ENCODE measurements at places on chromosomes 13 and 19. TPM values are rescaled to one million over a fixed set of nuclear protein-coding genes. Genes with fewer than 3 reads are reported as not detected.

ZFP36 gene
- total RNA-seq, result 173 TPM

LIN7B gene
- total RNA-seq, result 27.8 TPM

PSG1 gene
- total RNA-seq, result not detected

ZNF100 gene
- 7.8 TPM for total RNA-seq

CYP2A6 gene
- 1.8 TPM for total RNA-seq

RFXAP gene
- 8.3 TPM for total RNA-seq

GRCh38 chr13:28631801-28632200, 27.1 kb upstream of the POMP start:
- no peaks in the 10 kb centered on the region for H3K36me3 ChIP-seq
- no peaks in the 10 kb centered on the region for H3K27me3 ChIP-seq
- no peak for DNase-seq
- no peak overlapping the region for H3K4me3 ChIP-seq
- H3K27ac ChIP-seq, result no peak overlapping the region

DNA sequence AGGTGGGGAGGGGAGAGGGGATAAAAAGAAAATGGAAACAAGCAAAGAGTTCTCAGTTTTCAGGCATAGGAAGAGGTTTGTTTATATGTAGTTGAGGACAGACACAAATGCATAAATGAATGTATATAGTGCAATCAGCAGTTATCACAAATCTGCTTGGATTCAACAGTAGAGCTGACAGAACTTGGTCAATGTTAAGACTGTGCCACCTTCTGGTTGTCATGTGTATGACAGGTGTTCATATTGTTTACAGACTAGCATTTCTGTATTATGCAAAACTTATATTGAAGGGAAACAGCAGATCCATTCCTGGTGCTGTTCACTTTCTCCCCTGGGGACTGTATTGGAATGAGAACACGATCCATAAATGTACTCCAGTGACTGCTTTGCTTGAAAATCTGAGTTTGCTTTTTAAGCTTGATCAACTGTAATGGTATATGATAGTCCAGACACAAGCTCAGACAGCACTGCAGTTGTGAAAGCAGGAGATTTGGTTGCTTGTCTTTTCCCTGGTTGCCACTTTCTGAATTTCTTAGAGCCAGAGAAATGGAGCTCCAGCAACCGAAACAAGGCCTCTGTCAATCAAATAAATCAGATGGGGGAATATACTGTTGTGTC, 319.5 kb upstream of the OBI1 start:
- no peaks in the 10 kb centered on the region for H3K36me3 ChIP-seq
- no peak overlapping the region for H3K4me3 ChIP-seq
- no peak overlapping the region for H3K27ac ChIP-seq
- H3K4me1 ChIP-seq, result no peaks in the 10 kb centered on the region
- no peak for DNase-seq

GRCh38 chr19:43504426-43505185, at the start of gene PHLDB3:
PHLDB3 (minus strand) TSS chr19:43504746; CDS start chr19:43504118, 628 bp downstream.
- H3K27me3 ChIP-seq, result no peaks in the 10 kb centered on the region
- peaks cover 20% of the 10 kb centered on the region for H3K36me3 ChIP-seq
- H3K4me3 ChIP-seq, result peak within 1 kb of the TSS; percentile 64
- H3K4me1 ChIP-seq, result no peaks in the 10 kb centered on the region

DNA sequence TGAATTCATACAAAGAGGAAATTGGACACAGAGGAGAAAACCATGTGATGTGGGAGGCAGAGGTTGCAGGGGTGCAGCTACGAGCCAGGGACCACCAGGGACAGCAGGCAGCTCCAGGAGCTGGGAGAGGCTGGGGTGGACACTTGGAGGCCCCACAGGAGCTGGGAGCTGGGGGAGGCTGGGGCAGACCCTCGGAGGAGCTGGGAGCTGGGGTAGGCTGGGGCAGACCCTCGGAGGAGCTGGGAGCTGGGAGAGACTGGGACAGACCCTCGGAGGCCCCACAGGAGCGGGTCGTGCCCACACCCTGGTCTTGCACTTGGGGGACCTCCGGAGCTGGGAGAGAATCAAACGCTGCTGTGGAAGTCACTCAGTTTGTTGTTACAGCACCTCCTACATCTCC, 141.7 kb downstream of the SOX1 start:
- H3K4me3 ChIP-seq, result no peak overlapping the region
- peaks cover 31% of the 10 kb centered on the region for H3K27me3 ChIP-seq
- no peak overlapping the region for H3K27ac ChIP-seq
- H3K4me1 ChIP-seq, result no peaks in the 10 kb centered on the region

DNA sequence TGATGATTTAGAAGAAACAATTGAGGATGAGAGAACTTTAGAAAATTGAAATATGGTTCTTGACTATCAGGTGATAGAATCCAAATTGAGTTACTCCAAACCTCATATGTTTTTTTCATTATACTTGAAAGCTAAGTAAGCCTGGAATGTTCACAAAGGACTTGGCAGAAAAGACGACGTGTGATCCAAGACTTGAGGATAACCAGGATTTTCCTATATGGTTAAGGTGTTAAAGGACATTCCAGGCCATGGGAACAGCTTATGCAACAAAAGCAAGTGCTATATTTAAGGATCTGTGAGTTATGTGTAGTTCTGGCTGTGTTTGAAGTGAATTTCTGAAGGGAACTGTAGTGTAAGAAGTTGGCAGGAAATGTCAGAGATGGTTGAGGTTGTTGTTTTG, 52.5 kb downstream of the SLITRK1 start:
- H3K4me1 ChIP-seq, result peaks cover 46% of the 10 kb centered on the region
- H3K36me3 ChIP-seq, result no peaks in the 10 kb centered on the region
- no peak for DNase-seq
- no peak overlapping the region for H3K4me3 ChIP-seq
- no peaks in the 10 kb centered on the region for H3K27me3 ChIP-seq
- H3K27ac ChIP-seq, result peak overlapping the region; percentile 29

DNA sequence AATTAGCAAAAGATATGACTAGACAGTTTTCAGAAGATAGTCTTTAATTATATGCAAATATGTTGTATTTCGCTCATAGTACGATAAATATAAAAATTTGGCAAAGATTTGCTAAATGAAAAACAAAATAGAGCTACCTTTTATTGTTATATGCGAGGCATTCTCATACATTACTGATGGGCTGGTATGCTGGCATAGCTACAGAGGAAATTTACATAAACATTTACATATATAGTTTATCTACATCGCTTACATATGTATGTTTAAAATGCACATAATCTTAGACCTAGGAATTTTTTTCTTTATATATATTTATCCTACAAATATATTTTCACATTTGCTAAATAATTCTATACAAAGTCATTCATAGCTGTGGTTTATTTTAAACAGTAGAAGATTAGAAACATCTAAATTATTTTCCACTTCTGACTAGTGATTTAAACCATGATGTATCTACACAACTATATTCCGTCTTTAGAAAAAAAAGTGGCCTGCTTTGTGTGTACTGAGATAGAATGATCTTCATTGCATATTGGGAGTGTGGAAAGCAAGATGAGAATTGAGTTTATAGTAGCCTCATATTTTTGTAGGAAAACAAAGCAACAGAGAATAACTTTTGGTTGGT, 1345.0 kb upstream of the SLC10A2 start:
- no peaks in the 10 kb centered on the region for H3K36me3 ChIP-seq
- H3K4me3 ChIP-seq, result no peak overlapping the region
- H3K27ac ChIP-seq, result no peak overlapping the region
- H3K27me3 ChIP-seq, result no peaks in the 10 kb centered on the region
- no peaks in the 10 kb centered on the region for H3K4me1 ChIP-seq

DNA sequence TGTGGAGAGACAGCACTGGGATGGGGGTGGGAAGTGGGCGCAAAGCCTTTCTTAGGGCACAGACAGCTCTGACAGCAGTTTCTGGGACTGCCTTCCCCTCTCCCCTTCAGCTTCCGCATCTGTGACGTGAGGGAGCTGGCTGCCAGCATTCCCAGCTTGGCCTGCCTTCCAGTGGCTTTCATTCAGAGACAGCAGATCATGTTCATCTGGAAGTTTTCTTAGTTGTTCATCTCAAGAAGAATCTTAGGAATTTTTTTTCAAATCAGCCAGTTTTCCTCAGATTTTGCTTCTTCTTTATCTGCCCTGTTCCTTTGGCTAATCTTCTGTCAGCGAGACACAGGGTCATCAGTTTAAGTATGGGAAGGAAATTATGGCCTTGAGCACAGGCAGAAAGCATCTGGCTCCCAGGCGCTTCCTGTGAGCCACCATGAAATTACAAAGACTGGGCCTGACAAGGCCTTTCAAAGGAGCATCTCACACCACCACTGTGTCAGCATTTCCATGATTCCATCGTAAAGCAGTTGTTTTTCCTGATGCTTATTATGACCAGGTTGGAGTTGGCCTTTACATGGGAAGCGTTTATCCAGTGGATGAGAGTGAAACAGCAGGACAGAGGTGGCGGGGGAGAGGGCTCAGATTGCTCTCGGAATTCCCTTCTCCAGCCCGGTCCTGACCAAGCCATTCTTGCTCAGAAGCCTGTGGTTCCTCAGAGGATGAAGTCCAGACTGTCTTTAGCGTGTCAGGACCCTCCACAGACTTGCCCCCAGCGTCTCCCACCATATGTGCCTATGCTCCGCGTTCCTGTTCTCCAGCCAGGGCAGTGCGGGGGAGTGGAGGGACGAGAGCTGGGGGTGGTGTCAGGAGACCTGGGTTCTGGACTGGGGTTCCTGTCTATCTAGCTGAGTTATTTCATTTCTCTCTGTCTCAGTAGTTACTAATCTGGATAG, 43.6 kb downstream of the ARHGAP35 start:
- H3K4me1 ChIP-seq, result peaks cover 54% of the 10 kb centered on the region
- peak overlapping the region; percentile 44 for H3K27ac ChIP-seq
- H3K4me3 ChIP-seq, result no peak overlapping the region
- peak; percentile 72 for DNase-seq

- H3K27ac ChIP-seq, result no peak overlapping the region
- no peak for DNase-seq
- no peak overlapping the region for H3K4me3 ChIP-seq
- H3K4me1 ChIP-seq, result no peaks in the 10 kb centered on the region
Measured at GRCh38 chr19:32174386-32175113, 170.9 kb upstream of the ZNF507 start.

DNA sequence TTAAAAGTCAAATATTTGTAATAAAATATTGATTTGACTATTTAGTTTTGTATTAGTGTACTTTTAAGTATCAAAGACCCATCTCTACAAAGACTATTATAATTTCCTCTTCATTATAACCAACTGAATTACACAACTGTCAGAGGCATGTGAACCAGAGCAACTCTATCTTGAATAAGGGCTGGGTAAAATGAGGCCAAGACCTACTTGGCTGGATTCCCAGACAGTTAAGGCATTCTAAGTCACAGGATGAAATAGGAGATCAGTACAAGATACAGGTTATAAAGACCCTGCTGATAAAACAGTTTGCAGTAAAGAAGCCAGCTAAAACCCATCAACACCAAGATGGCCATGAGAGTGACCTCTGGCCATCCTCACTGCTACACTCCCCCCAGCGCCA, 36.2 kb upstream of the ATP12A start:
- no peaks in the 10 kb centered on the region for H3K27me3 ChIP-seq
- no peak for DNase-seq
- H3K36me3 ChIP-seq, result no peaks in the 10 kb centered on the region
- no peaks in the 10 kb centered on the region for H3K4me1 ChIP-seq
- H3K27ac ChIP-seq, result no peak overlapping the region

GRCh38 chr13:28657784-28658538, 969 bp upstream of the POMP start:
- no peaks in the 10 kb centered on the region for H3K27me3 ChIP-seq
- peak overlapping the region; percentile 88 for H3K27ac ChIP-seq
- peaks cover 16% of the 10 kb centered on the region for H3K36me3 ChIP-seq
- H3K4me1 ChIP-seq, result no peaks in the 10 kb centered on the region
- no peak for DNase-seq

DNA sequence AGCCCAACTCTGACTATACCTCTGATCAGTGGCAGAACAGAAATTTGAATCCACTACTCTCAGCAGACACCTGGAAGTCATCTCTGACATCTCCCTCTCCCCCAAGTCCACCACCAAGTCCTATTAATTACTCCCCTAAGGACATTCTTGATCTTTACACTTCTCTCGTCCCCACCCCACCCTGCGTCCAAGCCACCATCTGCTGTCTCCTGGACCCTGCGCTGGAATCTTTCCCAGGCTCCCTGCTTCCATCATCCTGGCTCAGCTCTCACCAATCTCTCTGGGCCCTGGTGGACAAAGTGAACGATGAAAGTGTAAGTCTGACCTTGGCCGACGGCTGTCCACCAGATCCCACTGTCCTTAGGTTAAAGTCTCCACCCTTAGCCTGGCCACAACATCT, 145.6 kb upstream of the GJB6 start:
- H3K27ac ChIP-seq, result no peak overlapping the region
- H3K4me1 ChIP-seq, result no peaks in the 10 kb centered on the region
- no peak overlapping the region for H3K4me3 ChIP-seq

- H3K27ac ChIP-seq, result no peak overlapping the region
- no peaks in the 10 kb centered on the region for H3K36me3 ChIP-seq
- H3K4me1 ChIP-seq, result peaks cover 18% of the 10 kb centered on the region
- DNase-seq, result no peak
- no peaks in the 10 kb centered on the region for H3K27me3 ChIP-seq
Measured at GRCh38 chr13:113151745-113152690, 6.4 kb upstream of the PROZ start.

DNA sequence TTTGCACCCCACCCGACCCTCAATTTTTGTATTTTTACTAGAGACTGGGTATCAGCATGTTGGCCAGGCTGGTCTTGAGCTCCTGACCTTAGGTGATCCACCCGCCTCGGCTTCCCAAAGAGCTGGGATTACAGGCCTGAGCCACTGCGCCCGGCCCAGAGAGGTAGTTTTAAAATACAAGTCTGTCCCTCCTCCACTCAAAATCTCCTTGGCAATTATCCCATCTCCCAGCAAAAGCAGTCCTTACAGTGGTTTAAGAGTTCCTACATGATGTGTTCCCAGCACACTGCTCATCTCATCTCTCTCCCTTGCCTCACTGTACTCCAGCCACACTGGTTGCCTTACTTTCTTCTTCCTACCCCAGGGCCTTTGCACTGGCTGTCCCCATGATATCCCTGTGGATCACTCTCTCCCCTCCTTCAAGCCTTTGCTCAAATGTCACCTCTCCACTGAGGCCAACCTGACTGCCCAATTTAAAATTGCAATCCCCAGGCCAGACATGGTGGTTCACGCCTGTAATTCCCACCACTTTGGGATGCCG, 24.3 kb downstream of the LRFN3 start:
- no peak overlapping the region for H3K27ac ChIP-seq
- no peaks in the 10 kb centered on the region for H3K36me3 ChIP-seq
- H3K4me3 ChIP-seq, result no peak overlapping the region

DNA sequence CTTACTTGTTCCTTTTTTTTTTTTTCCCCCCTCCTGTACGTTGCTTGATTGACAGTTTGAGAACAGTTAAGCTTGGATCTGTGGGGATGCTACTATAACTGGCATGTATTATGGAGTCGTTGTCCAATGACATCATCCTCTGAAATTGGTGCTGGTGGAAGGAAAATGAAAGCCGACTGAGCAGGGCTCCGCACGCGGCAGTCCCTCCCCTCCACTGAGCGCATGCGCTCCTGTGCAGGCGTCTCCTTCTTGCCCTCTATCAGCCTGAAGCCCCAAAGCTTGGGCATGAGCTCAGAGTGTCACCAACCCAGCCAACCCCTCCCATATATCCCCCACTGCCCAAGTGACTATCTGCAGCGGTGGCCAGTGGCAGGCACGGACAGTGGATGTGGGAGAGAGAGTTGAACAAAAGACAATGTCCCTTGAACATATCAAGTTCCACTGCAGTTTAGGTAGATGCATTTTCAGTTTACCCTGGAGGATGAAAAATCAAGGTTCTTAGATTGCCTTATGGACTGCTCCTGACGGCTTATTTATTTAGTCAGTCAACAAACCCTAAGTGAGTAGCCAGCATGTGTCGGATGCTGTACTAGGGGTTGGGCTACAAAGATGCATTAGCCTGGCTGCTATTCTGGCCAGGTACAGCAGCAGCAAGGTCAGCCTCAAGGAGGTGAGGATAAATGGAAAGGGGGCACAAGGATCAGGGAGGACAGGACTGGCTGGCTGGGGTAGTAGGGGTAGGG, 20.8 kb downstream of the MBNL2 start:
- H3K4me1 ChIP-seq, result peaks cover 96% of the 10 kb centered on the region
- H3K36me3 ChIP-seq, result no peaks in the 10 kb centered on the region
- H3K27ac ChIP-seq, result peak overlapping the region; percentile 75
- no peaks in the 10 kb centered on the region for H3K27me3 ChIP-seq
- H3K4me3 ChIP-seq, result no peak overlapping the region
- no peak for DNase-seq

All from sigmoid colon (tissue), 7 donors.